ENCODE measurements at places on chromosomes 5 and 9.

DNA sequence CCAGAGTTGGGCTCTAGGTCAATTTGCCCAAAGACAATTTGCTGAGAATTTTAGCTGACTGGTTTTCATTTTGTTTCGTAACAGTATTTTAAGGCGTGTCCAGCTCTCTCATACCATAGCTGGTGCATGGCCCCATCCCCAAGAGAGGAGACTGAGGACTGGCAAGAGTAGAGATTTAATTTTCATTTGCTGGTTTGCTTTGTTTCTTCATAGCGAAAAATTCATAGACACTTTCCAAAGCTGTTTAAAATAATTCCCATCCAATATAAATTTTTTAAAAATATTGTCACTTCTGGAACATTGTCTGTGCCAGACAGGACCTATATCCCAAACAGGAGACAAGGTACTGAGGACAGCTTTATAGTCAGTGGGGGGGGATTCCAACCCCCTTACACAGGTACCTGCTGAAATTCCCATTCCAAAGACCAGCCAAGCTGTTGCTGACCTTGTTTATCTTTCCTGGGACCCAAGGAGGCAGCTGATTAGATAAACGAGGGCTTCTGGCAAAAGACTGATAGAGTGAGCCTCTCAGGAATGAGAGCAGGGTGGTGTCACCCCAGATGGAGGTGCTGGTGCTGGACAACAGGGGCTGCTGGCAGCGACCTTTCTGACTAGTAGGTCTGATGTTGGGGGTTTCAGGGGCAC is 6.8 kb upstream of the ANGPTL2 start:
- no peak for DNase-seq

DNA sequence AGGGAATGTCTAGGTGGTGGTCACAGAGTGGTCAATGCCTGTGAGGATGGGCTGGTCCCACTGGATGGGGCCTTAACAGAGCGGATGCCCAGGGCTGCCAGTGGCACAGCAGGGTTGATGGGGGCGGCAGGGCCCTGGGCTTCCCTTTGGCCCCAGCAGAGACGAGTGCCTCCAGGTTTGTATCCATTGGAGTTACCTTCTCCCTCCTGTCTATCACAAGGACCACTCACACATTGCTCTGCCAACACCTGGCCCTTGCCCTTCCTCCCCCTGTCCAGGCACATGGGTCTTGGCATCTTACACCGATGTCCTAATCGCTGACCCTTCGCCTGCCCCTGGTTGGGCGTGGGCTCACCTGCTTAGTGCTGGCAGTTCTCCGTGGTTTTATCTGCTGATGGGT is 26.2 kb upstream of the IRX4 start:
- no peak for DNase-seq

DNA sequence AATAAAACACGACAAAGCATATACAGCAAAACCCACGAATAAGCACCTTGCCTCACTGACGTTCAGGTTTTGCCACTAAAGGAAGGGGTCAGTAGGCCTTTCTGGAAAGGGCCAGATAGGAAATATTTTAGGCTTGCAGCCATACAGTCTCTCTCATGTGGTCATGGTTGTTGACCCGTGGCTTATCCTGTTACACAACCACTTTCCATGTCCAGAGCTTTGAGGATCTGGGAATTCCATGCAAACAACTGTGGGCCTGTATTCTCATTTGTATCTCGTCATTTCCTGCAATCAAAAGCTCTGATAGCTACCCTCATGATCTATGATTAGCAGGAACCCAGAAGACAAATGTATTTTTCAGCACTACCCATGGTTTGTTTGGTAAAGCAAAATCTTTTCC is 108.3 kb downstream of the DRD1 start:
- no peak for DNase-seq

GRCh38 chr5:6775571-6775970 is 62.3 kb downstream of the TENT4A start:
- no peak for DNase-seq

DNA sequence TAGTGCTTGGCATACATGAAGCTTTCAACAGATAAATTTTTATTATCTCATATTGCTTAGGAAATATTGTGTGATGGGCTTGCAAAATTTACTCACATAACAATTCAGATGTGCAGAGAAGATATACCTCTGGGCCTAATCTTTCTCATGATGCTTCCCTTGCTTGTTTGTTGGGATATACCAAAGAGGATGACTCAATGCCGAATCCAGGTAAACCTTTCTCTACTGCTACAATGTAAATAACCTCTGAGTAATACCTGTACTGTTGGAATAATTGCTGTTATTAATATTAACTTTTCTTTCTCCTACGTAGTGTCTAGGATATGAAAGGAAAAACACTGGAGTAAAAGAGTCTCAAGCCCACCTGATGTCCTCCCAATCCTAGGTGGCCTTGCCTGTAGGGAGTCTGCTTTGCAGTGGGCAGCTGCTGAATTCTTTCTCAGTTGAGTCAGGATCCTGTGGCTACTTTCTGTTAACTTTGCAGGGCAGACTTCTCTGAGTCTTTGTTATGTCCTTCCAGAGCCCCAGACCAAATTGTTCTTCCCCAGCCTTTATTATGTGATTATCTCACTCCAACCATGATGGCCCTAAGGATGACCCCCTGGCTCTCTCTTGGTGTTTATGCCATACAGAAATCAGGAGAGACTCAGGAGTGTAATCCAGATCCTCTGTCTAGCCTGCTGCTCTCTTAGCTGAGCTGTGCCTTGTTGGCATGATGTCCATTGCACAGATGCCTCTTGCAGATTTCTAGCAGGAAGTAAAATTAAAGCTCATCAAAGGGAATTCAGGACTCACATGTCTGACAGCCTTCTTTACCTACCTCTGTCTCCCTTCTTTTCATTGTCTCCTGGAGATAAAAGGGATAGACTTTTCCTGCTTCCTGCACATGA is 208.1 kb downstream of the SNX18 start:
- peak; percentile 50 for DNase-seq

DNA sequence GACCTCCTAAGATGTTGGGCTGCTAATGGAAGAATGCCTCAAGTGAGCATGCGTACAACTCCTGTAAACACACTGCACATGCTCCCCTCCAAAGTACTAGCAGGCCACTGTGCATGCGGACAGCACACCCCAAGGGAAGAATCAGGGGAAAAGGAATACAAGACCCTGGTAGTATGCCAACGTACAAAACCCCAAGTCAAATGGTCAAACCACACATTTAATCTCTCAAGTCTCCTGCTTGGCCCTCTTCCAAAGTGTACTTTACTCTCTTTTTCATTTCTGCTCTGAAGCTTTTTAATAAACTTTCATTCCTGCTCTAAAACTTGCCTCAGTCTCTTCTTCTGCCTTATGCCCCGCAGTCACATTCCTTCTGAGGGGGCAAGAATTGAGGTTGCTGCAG is 466.4 kb downstream of the DMRTA1 start:
- DNase-seq, result no peak

GRCh38 chr9:33158843-33159776 is 8.0 kb downstream of the B4GALT1 start:
- DNase-seq, result peak; percentile 50

DNA sequence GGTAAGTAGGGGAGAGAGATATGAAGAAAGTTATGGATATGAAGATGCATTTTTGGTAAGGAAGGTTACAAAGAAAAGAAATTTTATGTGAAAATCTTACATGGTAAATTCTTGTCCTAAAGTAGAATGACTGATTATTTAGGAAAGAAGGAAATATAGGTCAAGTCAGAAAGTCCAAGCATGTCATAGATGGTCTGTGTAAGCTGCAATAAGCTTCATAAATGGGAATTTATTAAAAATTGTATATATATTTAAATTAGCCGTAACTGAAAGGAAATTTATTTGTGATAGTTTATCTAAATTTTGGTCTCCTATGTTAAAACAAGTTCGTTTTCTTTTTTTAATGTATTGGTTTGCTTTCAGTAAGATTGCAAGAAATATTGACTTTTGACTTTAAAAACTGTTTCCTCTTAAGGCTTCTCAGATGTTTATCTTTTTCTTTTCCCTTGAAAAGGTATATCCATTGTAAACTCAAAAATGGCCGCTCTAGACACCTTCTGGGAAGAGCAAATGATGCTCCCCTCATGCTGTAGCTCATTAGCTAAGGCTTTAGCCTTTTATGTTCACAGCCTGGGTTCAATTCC is 46.8 kb upstream of the HAPLN1 start:
- DNase-seq, result peak; percentile 0

DNA sequence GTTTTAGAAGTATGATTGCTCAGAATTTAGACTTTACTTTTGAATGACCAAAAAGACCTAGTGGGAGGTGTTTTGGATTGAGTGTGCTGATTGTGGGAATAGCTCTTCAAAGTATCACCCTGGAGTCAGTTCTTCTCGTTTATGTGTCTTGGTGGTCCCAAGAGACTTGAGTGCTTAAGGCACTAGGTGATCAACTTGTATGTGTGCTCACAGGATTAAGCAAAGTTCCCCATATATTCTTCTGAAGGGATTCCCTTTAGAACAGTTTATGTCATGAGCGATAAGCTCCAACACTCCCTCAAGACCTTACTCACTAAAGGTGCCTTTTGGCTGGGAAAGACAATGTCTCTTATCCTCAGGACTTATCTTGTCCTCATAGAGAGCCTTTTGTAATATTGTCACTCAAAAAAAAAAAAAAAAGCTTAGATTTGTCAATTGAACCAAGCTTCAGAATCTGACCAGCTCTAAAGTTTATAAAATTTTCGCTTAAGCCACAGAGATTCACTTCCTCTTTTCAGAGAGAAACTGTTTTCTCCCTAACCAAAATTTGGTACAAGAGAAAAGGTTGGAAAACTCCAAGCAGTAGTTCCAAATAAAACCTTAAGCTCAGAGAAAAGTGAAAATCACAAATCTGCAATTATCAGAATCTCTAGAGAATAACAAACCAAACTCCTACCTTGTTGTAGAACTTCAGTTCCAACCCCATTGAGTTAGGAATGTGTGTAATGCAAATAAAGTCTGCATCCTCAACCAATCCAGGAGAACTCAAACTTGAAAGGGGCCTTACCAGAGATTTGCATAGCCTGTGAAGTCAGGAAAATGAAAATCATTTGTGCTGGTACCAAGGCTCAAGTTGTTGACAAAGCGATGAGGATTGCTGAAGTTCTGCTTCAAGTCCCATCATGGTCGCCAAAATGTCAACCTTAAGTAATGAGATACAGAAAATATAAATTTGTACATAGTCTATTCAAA is 40.0 kb upstream of the PDZD2 start:
- DNase-seq, result no peak

DNA sequence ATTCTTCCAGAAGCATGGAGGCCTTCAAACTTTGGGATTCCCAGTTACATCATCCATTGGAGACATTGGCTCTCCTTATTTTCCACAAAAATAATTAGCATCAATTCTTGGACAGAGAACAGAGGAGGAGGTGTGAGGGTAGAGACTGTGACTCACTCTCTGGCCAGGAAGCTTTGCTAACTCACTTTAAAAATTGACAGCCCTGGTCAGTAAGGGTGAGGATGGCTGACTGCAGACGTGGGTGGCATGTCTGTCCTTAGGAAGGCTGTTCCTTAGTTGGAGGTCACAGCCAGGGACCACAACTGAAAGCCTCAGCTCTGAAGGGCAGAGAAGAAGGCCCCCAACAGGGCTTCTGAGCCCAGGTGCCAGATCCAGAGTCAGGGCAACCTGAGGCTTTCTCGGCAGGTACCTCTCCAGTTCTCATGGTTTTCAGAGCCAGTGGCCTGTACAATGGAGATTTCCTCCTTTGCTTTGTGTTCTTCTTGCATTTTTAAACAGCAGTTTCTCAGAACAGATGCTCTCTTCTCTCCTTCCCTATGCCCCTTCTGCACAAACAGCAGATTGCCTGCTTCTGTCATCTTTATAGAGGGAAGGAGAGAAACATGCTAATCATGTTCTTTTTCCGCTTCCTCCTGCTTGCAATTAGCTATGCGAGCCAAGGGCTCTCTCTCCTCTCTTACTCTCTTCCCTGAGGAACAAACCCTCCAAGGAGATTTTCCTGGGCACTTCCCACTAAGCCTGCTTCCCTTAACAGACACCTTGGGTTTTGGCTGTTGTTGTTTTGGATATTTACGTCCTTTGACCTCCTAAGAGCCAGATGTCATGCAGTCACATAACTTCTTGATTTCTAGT is 92.5 kb upstream of the ZNF366 start:
- DNase-seq, result peak; percentile 75

GRCh38 chr9:130336027-130336610 is 70.6 kb downstream of the HMCN2 start:
- no peak for DNase-seq

- DNase-seq, result no peak
Measured at GRCh38 chr9:98610211-98610610, 98.5 kb downstream of the GABBR2 start.

DNA sequence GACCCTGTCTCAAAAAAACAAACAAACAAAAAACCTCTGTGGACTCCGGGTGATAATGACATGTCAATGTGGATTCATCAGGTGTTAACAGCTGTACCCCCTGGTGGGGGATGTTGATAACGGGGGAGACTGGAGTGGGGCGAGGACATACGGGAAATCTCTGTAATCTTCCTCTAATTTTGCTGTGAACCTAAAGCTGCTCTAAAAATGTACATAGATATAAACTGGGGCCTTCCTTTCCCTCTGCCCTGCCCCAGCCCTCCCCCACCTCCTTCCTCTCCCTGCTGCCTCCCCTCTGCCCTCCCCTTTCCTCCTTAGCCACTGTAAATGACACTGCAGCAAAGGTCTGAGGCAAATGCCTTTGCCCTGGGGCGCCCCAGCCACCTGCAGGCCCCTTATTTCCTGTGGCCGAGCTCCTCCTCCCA is 1.4 kb upstream of the CEL start:
- no peak for DNase-seq

DNA sequence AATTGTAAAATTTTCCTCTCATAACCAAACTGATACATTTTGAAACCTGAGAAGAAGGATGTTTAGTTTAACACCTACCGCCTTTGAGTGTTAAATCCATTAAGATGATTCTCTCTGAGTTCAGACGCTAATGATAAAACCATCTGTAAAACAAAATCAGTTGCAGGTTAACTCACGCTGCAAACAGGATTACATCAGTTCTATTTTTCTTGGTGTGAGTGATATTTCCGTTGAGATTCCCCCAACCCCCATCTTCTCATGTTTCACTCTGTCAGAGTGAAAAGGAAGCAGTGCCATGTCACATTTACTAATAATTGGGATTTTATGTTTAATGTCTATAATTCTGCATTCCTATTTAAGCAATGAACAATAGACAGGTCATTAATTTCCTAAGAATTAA is 146.5 kb downstream of the FANCC start:
- DNase-seq, result no peak

DNA sequence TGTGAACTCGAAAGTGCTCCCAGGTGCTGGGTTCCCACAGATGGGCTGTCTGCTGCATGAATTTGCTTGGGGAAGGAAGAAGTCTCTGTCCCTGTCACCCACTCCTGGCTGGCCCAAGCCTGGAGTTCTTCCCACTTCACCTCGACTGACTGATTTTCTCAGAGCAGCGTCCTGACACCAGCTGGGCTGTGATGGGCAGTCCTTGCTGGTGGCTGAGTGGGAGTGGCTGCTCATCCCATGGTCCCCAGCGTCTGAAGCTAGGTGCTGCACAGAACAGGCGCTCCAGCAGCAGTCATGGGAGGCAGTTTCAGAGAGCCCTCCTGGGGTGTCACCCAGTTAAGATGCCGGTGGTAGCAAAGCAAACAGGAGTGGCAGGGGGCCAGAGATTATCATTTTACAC is 10.1 kb upstream of the NEURL1B start:
- no peak for DNase-seq

- DNase-seq, result no peak
Measured at GRCh38 chr5:32812399-32812798, 101.3 kb downstream of the NPR3 start.

Data from foreskin fibroblast (primary cell).